Naive thymus-derived CD4-positive, alpha-beta T cell (primary cell): ENCODE measurements at places on chromosomes 6 and 20.

DNA sequence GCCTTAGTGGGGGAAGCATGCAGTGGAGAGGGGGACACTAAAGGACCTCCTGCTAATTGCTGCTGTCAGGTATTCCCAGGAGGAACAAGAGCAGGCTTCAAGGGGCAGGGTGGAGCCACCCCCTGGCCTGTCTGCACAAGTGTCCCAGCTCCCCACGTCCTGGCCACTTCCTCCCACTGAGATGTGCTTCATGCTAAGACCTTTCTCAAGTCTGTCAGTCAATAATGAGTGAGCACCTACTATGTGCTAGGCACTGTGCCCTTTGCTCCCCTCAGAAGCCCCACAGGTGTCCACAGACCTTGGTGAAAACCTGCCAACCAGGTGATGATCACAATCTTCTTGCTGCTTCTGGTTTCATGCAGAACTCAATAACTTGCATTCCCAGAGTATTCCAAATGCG, 147.9 kb downstream of the UNC5CL start:
- H3K27ac ChIP-seq, result no peak overlapping the region
- no peaks in the 10 kb centered on the region for H3K27me3 ChIP-seq
- H3K4me3 ChIP-seq, result no peak overlapping the region
- no peaks in the 10 kb centered on the region for H3K36me3 ChIP-seq
- no peaks in the 10 kb centered on the region for H3K4me1 ChIP-seq

- H3K27ac ChIP-seq, result peak overlapping the region; percentile 68
- no peaks in the 10 kb centered on the region for H3K27me3 ChIP-seq
- no peaks in the 10 kb centered on the region for H3K36me3 ChIP-seq
- no peak for DNase-seq
- peak overlapping the region; percentile 27 for H3K4me3 ChIP-seq
Measured at GRCh38 chr20:1287306-1287705, 21.2 kb downstream of the SNPH start.

DNA sequence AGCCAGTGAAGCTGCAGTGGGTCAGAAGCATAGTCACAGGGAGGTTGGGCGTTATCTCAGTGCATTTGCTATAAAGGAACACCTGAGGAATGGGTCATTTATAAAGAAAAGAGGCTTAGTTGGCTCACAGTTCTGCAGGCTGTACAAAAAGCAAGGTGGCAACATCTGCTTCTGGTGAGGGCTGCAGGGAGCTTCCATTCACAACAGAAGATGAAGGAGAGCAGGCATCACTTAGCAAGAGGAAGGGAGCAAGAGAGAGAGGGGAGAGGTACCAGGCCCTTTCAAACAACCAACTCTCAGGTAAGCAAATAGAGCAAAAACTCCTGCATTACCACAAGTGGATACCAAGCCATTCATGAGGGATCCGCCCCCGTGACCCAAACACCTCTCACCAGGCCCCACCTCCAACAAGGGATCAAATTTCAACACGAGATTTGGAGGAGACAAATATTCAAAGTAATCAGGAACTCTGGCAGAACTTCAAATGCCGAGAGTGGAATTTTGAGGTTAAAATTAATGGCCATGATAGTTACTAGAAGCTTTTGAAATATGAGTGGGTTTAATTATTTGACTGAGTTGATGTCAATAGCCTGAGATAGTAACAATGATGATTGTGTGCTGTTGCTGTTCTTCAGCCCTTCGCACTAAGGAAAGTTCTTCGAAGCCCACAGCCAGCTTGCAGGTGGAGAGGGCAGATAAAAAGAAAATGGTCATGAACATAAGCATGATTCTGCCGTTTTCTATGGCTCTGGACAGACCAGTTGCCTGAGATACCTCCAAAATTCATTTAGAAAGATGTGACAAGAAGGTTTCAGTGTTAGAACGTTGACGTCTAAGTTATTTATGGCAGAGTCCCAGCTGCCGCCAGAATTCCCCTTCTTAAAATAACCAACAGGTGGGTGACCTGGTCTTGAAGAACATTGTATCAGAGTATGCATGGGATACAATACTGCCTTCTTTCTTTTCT, 55.3 kb upstream of the ADTRP start:
- no peaks in the 10 kb centered on the region for H3K36me3 ChIP-seq
- H3K27ac ChIP-seq, result no peak overlapping the region
- H3K27me3 ChIP-seq, result no peaks in the 10 kb centered on the region
- no peaks in the 10 kb centered on the region for H3K4me1 ChIP-seq
- DNase-seq, result no peak
- H3K4me3 ChIP-seq, result no peak overlapping the region

DNA sequence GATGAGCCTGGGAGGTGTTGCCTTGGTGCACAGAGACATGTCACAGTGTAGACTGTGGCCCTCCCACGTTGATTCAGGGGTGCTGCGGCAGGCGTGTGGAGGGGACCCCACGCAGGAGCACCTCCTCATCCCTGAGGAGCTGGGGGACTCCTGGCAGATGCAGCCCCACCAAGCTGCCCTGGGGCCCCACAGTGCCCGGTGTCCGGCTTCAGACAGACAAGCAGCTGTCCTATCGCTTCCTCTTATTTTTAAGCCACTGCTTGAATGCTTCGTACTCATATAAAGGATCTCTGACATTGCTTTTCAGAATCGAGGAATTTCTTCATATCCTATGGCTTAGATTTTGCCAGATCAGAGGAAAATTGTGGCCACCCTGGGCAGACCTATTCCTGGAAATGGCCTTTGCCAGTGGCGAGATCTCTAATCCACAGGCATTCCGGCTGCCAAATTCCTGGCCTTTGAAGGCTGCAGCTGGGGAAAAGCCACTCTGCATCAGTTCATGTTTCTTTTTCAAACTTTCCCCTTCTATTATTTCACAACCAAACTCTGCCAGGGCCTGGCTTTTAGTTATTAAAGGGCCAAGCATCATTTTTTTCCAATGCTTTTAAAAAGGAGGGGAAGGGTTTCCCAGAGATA, 337.0 kb downstream of the THBS2 start:
- H3K27me3 ChIP-seq, result no peaks in the 10 kb centered on the region
- no peak overlapping the region for H3K4me3 ChIP-seq
- no peak overlapping the region for H3K27ac ChIP-seq
- H3K36me3 ChIP-seq, result no peaks in the 10 kb centered on the region

DNA sequence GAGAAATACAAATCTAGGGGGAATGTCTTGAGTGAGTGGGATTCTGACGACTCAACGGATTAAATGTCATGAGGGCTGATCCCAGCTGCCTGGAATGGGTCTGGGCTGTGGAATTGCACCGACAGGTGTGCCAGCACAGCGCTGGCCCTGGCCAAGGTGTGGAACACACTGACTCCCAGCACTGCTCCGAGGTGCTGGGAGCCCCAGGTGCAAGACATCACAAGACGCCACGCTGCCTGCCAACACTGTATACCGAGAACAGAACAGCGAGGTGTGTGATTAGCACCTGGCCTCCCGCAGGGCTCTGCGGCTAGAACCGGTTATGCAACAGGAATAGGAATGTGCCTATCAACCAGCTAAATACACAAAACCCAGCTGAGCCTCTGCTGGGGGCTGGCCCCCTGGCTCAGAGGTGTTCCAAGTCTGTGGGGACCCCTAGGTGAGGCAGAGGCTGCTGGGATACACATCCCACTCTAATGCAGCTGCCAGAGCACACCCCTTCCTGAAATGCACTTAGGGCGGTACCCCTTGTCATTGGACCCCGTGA, 24.8 kb upstream of the APMAP start:
- peaks cover 88% of the 10 kb centered on the region for H3K36me3 ChIP-seq
- no peaks in the 10 kb centered on the region for H3K27me3 ChIP-seq
- no peak overlapping the region for H3K27ac ChIP-seq
- no peaks in the 10 kb centered on the region for H3K4me1 ChIP-seq
- H3K4me3 ChIP-seq, result no peak overlapping the region

DNA sequence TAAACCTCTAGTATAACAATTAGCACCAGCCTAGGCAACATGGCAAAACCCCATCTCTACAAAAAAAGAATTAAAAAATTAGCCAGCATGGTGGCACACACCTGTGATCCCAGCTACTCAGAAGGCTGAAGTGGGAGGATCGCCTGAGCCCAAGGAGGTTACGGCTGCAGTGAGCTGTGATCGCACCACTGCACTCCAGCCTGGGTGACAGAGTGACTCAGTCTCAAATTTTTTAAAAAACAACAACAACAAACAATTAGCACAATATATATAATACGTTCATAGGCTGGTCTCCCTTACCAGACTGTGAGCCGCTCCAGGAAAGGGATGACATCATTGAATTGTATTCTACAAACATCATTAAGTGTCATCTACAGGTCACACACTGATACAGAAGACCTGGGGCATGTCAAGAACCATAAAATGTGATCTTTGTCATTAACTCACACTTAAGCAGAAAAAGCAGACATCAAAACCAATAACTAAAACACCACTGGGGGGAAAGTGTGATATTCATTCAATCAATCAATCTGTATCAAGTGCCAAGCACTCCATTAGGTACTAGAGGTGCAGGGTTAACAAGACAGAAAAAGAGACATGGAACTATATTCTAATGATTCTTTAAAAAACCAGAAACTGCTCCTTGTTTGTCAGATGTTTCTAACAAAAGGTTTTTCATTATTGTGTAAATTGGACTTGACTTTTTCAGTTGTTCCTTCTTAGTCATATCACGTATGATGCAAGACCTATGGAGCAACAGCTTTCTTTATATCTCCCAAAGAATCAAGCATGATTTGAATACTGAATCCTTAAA, 17.8 kb downstream of the MAP3K5 start:
- H3K4me1 ChIP-seq, result peaks cover 6% of the 10 kb centered on the region
- no peaks in the 10 kb centered on the region for H3K36me3 ChIP-seq
- H3K4me3 ChIP-seq, result no peak overlapping the region

DNA sequence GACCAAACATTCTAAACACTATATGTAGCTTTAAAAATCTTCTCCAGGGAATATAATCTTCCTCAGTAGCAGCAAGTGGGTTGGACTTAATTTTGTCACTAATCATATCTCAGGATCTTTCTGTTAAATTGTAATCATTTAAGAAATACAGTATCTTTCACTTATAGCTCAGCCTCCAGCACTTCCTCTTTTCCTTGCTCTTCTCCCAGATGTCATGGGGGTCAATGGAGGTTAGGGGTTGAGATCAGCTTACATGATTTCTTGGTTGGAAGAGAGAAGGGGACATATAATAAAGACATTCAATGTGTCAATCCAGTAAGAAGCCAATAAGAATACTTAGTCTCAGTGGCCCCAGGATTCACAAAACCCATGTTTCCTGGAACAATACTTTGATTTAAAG, 15.7 kb upstream of the REPS1 start:
- no peaks in the 10 kb centered on the region for H3K27me3 ChIP-seq
- H3K36me3 ChIP-seq, result no peaks in the 10 kb centered on the region
- no peak for DNase-seq
- no peak overlapping the region for H3K4me3 ChIP-seq
- no peaks in the 10 kb centered on the region for H3K4me1 ChIP-seq
- H3K27ac ChIP-seq, result no peak overlapping the region
